ENCODE measurements at places on chromosomes 5 and 9.

DNA sequence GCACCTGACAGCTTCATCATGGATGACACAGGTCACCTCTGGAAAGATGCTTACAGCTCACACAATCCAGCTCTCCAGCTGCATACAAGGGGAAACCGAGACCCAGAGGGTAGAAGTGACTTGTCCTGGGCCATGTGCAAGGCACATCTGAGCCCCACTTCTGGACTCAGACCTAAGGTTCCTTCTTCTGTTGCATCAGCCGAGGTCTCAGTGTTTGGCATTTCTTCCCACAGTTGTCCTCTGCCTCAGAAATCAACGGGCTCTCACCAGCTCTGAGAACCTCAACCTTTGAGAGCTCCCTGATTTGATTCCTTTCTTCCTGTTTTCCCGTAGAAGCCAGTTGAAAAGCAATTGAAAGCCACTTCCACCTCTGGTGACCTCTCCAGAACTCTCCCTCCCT is 38.7 kb upstream of the COL15A1 start:
- no peak for DNase-seq

DNA sequence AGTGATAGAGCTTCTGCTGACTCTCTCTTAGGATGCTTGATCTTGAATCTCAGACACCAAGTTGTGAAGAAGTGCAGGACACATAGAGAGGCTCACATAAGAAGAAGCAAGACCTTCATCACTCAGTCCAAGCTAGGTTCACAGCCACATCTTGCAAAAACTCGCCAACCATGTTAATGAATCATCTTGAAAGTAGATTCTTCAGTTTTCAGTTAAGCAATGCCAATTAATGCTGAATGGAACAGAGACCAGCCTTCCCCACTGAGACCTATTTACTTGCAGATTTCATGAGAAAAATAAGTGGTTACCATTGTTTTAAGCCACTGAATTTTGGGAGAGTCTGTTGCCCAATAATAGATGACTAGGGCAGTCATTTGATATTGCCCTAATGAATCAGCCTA is 217.7 kb upstream of the EDIL3 start:
- DNase-seq: no peak

GRCh38 chr5:150254363-150254762 is 35.2 kb downstream of the CAMK2A start:
- DNase-seq: no peak

- DNase-seq: no peak
Observed at GRCh38 chr9:130971294-130971849, 32.3 kb upstream of the FIBCD1 start.

GRCh38 chr5:170302653-170303501 is 5.3 kb upstream of the LCP2 start:
- DNase-seq: no peak

DNA sequence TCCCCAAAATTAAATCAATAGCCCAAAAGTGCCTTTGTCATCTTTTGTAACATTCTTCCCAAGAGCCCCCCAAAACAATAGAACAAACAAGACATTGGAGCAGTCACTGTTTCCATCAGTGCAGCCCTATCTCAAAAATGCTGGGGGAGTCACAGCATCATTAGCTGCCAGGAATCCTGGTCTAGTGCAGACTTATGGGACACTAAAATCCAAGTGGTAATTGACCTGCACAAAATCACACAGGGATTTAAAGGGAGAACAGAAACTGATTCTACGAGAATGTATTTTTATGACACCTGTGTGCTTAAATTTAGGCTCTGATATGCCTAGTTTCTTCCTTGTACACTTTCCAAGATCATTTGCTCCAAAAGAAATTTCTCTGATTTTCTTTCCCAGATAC is 172.9 kb downstream of the GLIS3 start:
- no peak for DNase-seq

DNA sequence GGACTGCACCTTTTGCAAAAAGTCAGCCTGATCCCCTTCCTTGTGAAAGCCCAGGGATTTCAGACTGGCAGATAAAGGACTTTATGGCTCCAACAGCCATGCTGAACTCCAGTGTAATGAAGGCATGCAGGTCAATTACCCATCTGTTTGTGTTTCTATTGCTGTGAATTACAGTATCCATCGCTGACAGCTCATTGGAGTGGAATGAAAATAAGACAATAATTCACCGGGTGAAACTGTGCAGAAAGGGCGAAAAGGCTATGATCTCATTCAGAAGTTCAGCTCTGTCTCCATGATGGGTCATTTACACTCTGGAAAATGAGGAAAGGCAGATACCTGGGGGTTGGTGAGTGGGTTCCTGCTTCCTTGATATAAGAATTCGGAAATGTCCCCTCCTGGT is 148.0 kb downstream of the BRINP1 start:
- no peak for DNase-seq

Data from HFF-Myc (cell line).